Tracheal epithelial cell (primary cell): ENCODE measurements at places on chromosomes 7 and 10. TPM values are rescaled to one million over a fixed set of nuclear protein-coding genes. Genes with fewer than 3 reads are reported as not detected.

Gene SVIL
- 26.4 and 42.2 TPM in 2 replicates for total RNA-seq

Gene RBM17
- total RNA-seq, result 21.5 and 28.7 TPM in 2 replicates

Gene PRF1
- not detected in 2 replicates for total RNA-seq

Gene ANKRD7
- total RNA-seq, result 0.72 and 0.85 TPM in 2 replicates

Gene PTN
- total RNA-seq, result 0.21 and 0.24 TPM in 2 replicates

Gene ARMS2
- not detected in 2 replicates for total RNA-seq

Gene COL17A1
- total RNA-seq, result 460 and 856 TPM in 2 replicates

Gene AIMP2
- total RNA-seq, result 85.3 and 109 TPM in 2 replicates

Gene NEUROD6
- total RNA-seq, result not detected in 2 replicates

Gene NFE2L3
- 9.4 and 34.7 TPM in 2 replicates for total RNA-seq

Gene TAC1
- total RNA-seq, result 2.9 TPM in 1 of 2 replicates, not detected in the other

Gene HTR5A
- not detected in 2 replicates for total RNA-seq

Gene MALRD1
- total RNA-seq, result not detected in 2 replicates

Gene OR6B1
- not detected in 2 replicates for total RNA-seq

Gene MYOZ1
- not detected in 2 replicates for total RNA-seq

Gene ELMO1
- 1.4 TPM in 1 of 2 replicates, not detected in the other for total RNA-seq

Gene SKIDA1
- under 0.01 TPM in 2 replicates for total RNA-seq

Gene NAT16
- not detected in 2 replicates for total RNA-seq

Gene SDHAF3
- 9.6 TPM in 2 replicates for total RNA-seq

Gene ASZ1
- not detected in 2 replicates for total RNA-seq

Gene GPR146
- total RNA-seq, result 2.8 and 3.9 TPM in 2 replicates

Gene ZNF273
- total RNA-seq, result 1.9 and 3.4 TPM in 2 replicates

Gene DNAJC12
- 0.21 and 1.7 TPM in 2 replicates for total RNA-seq

Gene BMI1
- 23.4 and 43.5 TPM in 2 replicates for total RNA-seq

Gene CTTNBP2
- 0.72 and 1.1 TPM in 2 replicates for total RNA-seq

Gene HPS6
- total RNA-seq, result 51.8 and 62.2 TPM in 2 replicates

Gene A1CF
- not detected in 2 replicates for total RNA-seq
